ENCODE measurements at places on chromosomes 12 and 14.

- DNase-seq: peak; percentile 9
These were observed 776.0 kb downstream of the GALC start for GRCh38 chr14:87217023-87217422.

- no peak for DNase-seq
These were observed 746.1 kb downstream of the C12orf50 start for GRCh38 chr12:87283111-87283510.

- DNase-seq: no peak
These were observed 64.3 kb downstream of the DAD1 start for GRCh38 chr14:22524784-22525161.

GRCh38 chr12:25121916-25122315, 73.0 kb downstream of the DNAI7 start:
- DNase-seq: no peak

GRCh38 chr14:24959791-24960331, 90.1 kb downstream of the STXBP6 start:
- DNase-seq: no peak

DNA sequence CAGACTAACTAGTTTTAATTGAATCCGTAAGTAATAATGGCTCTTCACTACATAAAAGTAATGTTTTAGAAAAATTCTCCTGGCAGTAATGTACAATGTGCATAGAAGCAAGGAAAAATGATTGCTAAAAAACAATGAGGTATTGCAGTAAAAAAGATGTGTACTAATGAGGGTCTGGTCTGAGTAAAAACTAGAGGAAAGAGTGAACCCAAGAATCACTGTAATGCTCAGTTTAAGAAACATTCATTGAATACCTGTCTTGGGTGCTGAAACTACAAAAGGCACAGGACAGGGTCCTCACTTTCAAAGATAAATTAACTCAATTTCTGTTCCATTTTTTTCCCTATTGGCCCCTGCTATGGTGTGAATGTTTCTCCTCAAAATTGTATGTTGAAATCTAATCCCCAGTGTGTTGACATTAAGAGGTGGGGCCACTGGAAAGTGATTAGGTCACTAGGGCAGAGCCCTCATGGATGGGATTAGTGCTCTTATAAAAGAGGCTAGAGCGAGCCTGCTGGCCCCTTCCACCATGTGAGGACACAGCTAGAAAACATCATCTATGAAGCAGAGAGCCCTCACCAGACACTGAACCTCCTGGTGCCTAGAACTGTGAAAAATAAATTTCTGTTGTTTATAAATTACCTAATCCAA, 51.6 kb downstream of the RPS6KA5 start:
- DNase-seq: peak; percentile 58

- no peak for DNase-seq
These were observed 131.0 kb upstream of the SOX5 start for GRCh38 chr12:24080465-24080864.

DNA sequence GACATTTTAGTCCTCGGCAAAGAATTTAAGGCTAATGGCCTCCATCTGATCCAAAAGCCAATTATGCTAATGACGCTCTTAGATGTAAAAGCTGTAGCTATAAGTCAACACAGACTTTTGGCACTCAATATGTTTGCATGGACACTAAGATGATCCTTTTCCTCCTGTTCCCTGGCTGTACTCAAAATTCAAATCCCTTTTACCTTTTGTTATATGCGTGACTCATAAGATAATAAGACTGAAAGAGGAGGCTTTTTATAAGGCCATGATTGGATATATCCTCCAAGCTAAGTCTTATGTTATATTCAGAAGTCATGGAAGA, 89.8 kb downstream of the PDZRN4 start:
- DNase-seq: no peak

GRCh38 chr14:36105401-36105800, 71.1 kb downstream of the PTCSC3 start:
- peak; percentile 81 for DNase-seq

GRCh38 chr12:58873496-58873895, 46.8 kb downstream of the LRIG3 start:
- no peak for DNase-seq

DNA sequence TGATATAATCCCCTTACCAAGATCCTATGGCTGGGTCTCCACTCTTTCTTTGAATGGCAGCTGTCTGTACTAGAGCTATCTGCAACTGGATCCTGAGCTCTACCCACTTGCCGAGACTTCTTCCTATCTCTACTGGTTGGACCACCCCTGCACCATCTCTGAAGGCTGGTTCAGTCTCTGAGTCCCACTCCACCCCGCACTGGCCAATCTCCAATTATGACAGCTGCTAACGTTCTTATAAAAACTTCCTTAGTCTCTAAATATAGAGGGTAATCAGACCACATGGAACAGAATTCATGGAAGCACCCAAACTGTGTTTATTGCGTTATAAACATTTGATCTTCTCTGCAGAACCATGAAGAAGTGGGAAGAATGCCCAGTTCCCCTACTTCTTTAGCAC, 186.6 kb upstream of the EEA1 start:
- no peak for DNase-seq

GRCh38 chr14:102971314-102971713, 48.9 kb downstream of the AMN start:
- peak; percentile 12 for DNase-seq

DNA sequence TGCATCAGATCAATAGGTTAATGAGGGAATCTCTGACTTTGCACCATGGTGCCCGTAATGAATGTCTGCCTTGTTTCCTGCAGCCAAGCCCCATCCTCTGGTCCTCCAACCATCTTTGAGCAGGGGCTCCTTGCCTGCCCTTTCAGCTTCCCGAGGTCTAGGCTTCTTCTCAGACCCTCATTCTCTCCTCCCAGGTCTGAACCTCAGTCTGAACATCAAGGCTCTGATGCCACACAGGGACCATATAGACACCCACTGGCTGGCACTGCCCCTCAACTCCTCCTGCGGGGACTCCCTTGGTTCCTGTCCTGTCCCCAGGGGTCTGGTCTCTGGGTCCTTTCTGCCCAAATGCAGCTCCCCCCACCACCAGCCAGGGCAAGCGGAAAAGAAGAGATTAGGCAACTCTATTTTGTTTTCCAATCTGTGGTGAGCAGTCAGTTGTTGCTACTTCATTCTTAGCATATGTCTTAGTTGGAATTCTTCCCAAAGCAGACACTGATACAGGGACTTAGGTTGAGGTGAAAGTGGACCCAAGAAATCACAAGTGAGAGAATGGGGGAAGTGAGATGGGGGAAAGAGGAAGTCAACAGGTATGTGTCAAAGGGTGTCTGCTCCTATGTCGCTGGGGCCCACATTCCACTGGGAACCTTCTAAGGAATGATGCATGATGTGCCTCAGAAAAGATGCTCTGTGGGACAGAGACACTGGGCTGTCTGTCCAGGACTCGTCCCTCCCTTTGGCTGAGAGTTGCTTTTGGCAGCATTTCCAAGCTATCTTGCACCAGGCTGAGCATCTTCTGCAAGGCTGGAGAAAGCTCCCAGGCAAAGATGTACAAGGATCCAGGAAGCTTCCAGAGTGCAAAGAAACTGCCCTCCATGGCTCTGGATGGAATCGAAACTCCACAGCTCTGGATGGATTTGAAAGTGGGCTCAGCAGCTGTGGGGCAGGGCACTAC, 1096.5 kb upstream of the TMEM132C start:
- no peak for DNase-seq

- no peak for DNase-seq
These were observed 209.7 kb downstream of the BCAT1 start for GRCh38 chr12:24739106-24739779.

GRCh38 chr12:96493106-96493505, 3.7 kb downstream of the CFAP54 start:
- DNase-seq: peak; percentile 29

GRCh38 chr12:53151039-53151438, 29.5 kb upstream of the ZNF740 start:
- no peak for DNase-seq

DNA sequence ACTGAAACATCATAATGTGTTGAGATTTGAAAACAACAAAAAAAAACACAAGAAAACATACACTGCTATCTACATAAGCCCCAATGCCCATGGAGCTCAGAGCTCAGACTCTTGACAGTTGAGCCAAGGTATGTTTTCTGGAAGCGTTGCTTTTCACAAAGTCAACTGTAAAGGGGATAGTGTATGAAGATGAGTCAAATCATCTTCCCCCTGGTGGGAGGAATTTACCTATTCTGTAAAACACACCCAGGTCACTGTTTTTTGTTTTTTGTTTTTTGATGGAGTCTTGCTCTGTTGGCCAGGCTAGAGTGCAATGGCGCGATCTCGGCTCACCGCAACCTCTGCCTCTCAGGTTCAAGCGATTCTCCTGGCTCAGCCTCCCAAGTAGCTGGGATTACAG, 361.4 kb upstream of the DIO2 start:
- DNase-seq: peak; percentile 2

- DNase-seq: no peak
These were observed 141.3 kb downstream of the KLHL28 start for GRCh38 chr14:44820230-44820964.

DNA sequence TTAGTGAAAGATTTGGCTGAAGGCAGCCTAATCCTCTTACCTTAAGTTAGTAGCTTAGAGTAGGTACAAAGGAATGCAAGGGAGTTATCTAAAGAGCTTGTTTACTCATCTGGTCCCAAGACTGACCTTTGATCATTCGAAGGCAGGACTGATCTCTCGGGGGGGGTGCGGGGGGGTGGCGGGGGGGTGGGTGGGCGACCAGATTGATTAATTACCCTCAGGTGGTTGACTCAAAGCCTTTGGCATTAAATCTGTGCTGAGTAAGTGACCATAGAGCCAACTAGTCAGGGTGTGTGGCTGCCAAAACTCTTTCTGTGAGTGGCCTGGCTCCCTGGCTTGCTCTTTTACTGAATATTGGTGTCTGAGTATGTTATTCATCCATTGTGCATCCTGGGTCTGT, 731.9 kb upstream of the FBXO33 start:
- no peak for DNase-seq

DNA sequence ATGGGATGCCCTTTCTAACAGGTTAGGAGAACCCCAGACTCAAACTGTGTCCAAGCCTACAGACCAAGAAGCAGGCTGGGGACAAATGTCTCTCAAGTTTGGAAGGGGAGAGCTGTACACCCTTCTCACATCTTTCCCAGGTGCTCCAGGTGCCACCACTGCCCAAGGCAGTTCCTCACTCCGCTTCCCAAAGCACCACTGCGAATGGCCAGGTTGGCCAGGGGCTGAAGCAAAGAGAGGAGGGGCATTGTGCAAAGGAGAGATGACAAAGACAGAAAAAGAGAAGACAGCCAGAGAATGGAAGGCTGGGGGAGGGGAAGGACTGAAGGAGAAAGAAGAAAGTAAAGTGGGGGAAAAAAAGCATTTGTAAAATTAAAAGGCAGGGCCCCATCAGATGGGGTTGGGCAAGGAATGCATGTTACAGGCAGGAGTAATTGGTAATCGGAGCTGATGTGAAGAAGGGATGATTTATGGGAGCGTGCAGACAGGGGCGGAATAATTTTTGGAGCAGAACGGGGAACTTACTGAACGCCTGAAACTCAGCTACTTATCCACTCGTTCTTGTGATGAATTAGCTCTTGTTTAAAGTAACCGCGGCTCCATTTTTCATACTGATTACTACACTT, 165.8 kb downstream of the ESRRB start:
- no peak for DNase-seq

DNA sequence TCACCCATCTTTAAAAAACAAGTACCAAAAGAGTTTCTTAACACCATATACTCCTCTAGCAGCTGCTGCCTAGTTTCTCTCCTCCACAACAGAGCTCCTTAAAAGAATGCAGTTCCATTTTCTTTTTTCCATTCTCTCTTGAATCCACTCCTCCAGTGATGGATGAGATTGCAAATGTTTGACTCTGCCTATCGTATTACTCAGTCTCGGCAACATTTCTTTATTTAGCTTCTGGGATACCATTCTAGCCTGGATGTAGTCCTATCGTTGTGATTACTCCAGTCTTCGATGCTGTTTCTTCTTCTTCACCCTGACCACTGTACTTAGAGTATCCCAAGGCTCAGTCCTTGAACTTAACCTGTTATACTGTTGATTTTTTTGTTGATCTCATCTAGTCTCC, 30.8 kb downstream of the CAND1 start:
- peak; percentile 27 for DNase-seq

GRCh38 chr12:14239935-14240872, 125.3 kb upstream of the ATF7IP start:
- DNase-seq: peak; percentile 25

- DNase-seq: no peak
These were observed 736.3 kb downstream of the RPS29 start for GRCh38 chr14:48849741-48850322.
